ENCODE measurements at places on chromosomes 7 and 10.

DNA sequence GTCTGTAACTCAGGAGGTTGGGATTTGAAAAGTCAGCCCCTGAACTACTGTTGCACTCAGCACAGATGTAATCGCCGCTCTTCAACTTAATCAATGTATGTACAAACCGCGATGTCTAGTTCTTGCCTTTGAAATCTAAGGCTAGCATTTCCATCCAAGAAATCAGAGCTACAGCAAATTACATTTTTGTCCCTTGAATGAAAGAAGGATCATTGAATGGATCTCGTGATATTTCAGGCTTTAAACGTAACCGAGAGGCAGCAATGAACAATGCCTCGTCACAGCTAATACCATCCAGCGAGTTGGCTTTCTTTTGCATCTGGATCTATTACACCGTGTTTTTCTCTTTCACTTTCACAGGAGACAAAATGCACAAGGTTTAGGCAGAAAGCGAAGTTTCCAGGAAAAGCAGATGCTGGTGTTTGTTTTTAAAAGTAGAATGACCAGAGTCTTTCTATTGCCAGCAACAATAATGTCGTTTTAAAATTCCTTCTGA, 5.5 kb downstream of the SKIDA1 start:
- DNase-seq: no peak

GRCh38 chr7:157973971-157974677, 613.5 kb downstream of the PTPRN2 start:
- DNase-seq: no peak

DNA sequence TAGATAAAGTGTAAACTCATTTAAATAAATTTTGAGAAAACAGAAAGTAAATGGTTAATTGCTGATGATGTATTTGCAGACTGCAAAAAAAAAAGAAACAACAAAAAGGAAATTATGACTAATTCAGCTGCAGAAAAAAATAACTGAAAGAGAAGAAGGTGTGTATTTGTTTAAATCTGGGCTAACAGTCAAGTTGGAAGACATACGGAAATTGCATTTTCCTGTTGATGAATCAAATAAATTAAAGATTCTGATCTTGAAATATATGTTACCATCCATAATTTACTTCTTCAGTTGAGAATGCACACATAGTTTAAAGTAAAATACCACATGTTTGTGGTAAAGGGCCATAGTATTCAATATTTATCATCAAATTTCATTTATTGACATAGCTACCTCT, 19.3 kb upstream of the ING3 start:
- DNase-seq: no peak

DNA sequence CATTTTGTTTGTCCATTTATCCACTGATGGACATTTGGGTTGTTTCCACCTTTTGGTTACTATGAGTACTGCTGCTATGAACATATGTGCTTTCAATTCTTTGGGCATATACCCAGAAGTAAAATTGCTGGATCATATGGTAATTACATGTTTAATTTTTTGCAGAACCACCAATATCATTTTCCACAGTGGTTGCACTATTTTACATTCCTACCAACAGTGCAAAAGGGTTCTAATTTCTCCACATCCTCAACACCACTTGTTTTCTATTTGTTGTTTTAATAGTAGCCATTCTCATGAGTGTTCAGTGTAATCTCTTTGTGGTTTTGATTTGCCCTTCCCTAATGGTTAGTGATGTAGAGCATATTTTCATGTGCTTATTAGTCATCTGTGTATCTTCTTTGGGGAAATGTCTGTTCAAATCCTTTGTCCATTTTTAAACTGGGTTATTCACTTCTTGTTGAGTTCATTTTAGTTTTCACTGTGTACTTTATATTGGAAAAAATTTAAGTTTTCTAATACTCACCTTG, 101.9 kb downstream of the HIBADH start:
- DNase-seq: no peak

DNA sequence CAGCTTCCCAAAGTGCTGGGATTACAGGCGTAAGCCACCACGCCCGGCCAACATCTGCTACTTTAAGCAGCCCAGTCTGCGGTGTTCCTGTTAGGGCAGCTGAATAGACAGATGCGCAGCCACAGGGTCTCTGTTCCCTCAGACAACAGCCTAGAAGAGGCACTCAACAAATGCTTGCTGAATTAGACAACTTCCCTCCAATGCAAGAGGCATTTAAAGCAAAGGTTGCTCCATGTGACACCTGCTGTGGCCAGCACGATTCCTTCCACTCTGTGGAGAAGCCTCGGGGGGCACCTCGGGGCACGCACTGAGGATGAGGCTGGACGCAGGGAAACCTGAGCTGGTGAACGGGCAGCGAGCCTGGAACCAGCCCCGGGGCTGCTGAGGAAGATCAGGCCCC, 237.8 kb downstream of the MAD1L1 start:
- no peak for DNase-seq

GRCh38 chr10:86301971-86302370, 64.6 kb downstream of the GRID1 start:
- no peak for DNase-seq

DNA sequence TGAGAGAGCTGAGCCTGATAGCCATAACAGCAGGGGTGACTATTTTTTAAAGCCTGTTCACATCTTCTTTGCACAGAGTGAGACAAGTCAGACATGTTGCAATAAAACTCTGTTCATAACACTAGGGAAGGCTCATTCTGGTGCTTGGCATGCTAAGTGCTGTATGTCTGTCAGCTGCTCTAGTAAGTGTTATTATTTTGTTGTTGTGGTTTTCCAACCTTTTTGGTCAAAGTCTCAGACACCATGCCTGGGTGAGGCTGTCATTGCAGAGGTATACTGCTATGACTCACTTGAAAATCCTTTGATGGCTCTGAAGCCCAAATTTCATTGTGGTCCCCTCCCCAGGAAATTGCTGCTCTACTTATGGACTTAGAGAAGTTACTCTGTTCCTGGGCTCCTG, 129.7 kb downstream of the ADRA2A start:
- DNase-seq: no peak

GRCh38 chr10:12500381-12501303, 151.3 kb downstream of the CAMK1D start:
- no peak for DNase-seq

DNA sequence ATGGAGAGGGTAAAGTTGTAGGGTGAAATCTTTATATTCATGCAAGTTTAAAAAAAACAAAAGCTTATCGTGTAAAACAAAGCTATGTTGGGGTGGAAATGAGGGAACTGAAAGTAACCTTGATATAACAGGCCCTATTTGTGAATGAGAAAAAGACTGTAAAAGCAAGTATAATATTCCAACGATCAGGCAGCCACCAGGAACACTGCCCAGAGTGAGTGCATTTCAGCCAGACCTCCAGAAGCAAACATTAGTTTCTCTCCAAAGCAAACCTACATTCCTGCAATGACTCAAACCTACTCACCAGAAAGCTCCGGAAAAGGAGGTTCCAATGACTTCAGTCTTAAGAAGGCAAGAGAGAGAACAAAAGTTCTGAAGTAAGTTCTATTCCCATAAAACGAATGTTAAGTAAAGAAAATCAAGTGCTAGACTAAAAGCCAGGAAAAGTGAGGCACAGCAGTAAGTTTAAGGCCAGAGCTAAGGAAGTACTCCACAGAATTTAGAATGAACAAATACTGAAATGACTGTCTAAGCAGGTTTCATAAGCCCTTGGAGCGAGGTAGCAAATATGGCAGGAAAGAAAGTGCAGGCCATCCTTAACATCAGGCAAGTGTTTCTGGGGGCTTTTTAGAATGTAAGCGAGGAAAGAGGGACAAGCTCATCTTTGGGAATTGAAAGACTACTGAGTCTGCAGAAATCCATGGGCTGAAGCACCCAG, 493.1 kb downstream of the XPNPEP1 start:
- no peak for DNase-seq

GRCh38 chr10:69730251-69731156, 71.2 kb upstream of the COL13A1 start:
- DNase-seq: no peak

DNA sequence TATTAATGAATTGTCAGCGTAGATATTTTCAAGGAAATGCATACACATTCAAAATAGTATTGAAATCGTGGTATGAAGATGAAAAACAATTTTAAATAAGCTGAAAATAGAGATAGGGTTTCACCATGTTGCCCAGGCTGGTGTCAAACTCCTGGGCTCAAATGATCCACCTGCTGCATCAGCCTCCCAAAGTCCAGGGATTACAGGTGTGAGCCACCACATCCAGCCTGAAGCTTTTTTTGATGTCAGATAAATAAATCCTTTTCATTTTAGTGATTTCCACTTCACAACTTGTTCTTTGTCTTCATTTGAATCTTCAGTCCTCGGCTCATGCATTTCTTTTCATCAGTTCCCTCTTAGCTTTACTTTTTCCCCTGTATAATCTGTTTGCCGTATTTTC, 4.6 kb downstream of the CDK13 start:
- DNase-seq: no peak

DNA sequence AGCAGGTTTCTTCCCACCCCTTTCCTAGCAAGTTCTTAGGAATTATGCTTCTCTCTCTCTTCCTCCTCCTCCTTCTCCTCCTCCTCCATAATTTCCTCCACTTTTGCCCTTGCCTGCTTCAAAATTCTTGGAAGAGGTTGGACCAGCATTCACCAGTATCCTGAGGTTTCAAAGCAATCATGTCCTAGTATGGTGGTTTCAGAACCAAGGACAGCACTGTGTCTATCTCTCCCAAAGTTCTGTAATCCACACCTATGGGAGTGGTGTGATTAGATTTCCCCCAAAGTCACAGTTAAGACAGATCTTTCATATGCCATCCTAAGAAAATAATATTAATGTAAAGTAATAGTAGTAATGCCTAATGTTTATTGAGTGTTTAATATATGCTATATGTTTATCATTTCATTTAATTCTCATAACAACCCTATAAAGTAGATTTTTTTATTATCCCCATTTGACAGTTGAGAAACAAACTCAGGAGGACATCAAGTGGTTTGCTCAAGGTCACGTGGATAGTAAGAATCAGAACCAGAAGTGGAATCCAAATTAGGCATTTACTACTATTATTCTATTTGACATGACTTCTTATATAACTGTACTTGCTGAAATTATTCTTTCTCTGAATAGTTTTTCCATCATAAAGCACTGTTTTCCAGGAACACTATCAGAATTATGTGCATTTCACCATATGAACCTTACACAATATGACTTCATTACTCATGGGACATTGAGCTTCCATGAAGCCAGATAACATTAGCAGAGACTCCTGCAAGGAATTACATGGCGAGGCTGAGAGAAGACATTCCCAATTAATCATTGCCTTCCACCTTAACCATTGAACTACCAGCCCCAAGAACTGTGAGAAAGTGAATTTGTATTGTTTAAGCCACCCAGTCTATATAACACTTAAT, 91.4 kb downstream of the IPMK start:
- DNase-seq: no peak

DNA sequence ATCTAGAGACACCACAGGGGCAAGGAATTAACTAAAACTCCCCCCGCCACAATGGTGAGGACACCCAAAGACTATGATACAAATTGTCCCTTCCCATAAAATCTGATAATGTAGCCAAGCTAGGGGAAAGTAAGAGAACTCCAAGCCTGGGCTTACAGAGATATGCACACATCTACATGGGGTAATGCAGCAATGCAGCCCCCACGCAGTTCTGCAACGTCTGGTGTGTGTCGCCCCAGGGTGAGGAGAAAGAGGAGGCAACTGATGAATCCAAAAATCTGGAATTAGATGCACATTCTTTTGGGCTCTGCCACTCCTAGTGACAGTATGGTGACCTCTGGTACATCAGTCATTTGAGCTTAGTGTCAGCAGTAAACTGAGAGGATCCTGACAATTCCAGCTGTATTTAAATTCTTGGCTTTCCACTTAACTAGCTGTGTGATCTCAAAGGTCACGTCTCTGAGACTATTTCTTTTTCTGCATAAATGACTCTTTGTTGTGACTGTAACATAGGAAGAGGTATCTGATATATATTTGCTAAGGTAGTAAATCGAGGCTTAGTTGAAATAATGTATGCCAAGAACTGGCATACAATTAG, 51.5 kb downstream of the PIP4K2A start:
- DNase-seq: no peak

GRCh38 chr7:65967361-65968155, 14.5 kb downstream of the GUSB start:
- no peak for DNase-seq

DNA sequence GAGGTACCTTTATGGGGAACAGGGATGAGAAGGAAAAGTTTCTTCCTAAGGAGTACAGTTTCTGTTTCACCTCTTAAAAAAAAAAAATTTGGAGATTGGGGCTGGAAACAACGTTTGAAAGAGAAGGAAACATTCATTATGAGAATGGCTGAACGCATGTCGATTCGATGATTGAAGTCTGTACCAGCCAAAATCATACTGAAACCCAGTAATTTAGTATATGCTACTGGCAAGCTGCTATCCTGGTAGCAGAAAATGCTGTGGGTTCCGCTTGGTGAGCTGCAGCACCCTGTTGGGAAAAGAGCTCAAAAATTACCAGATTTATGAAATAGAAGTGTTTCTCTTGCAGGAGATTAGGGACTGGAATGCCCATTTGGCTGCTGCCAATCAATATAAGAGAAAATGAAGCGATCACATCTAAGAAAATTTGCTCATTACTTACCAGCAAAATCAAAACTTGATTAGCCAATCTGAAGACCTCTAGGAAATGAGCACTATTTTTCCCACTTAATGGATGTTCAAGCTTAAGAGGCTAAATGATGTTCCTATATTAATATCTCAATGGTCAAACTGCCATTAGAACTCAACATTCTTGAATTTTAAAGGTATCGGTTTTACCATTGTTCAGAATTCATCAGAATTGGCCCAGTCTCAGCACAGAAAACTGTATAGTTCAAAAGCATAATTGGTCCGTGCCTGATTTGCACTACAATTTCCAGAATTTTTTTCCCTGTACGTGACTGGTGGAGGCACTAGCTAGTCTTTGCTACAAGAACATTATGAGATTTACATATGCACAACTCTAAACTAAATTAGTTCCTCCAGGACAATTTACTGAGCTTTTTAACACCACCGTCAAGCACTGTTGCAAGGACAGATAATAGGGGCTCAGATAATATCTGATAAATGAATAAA, 1.2 kb upstream of the ITGB1 start:
- peak; percentile 39 for DNase-seq

DNA sequence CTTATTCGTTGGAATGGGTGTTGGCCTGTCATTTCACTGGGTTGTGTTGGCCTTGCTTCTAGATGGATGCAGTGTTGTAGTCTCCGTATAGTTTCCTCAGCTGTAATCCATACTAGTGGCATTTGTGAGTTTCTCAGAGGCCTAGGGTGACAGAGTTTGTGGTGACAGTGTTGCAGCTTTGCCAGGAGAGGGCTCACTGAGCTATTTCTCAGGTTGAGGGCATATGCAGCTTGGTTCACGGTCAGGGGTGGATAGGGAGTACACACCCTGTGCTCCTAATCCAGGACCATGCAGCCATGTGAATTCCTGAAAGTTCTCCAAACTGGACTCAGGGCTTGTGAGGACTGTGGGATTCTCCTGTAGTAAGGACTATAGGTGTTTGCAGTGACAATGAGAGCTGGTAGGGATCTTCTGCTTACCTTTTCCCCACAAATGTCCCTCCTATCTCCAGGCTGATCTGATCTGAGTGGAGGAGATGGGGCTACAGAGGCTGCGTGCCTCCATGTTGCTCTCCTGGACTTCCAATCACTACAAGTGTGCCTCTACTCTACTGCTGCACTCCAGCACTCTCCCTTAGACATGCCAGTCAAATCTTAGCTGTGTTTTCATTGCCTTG, 229.0 kb downstream of the STK31 start:
- peak; percentile 8 for DNase-seq

- DNase-seq: no peak
Measured at GRCh38 chr10:132807621-132808049, 21.7 kb upstream of the NKX6-2 start.

- DNase-seq: no peak
Measured at GRCh38 chr10:3926258-3926657, 141.2 kb upstream of the KLF6 start.

- no peak for DNase-seq
Measured at GRCh38 chr7:118104812-118105441, 79.0 kb upstream of the LSM8 start.

GRCh38 chr10:62000726-62001125, 99.2 kb downstream of the ARID5B start:
- DNase-seq: no peak

Measured in activated CD4-positive, alpha-beta T cell treated with anti-CD3 and anti-CD28 coated beads, Interleukin-2, amount 50 U/mL, for 24 hours (primary cell).